ENCODE measurements at places on chromosomes 13 and 19.

- no peaks in the 10 kb centered on the region for H3K4me1 ChIP-seq
- peaks cover 60% of the 10 kb centered on the region for H3K27me3 ChIP-seq
- no peaks in the 10 kb centered on the region for H3K36me3 ChIP-seq
- no peak overlapping the region for H3K4me3 ChIP-seq
Measured at GRCh38 chr19:15539638-15540037, 31.3 kb downstream of the CYP4F22 start.

GRCh38 chr13:26022538-26023292 is 29.1 kb downstream of the SHISA2 start:
- H3K4me3 ChIP-seq, result no peak overlapping the region
- DNase-seq, result peak; percentile 83
- peaks cover 50% of the 10 kb centered on the region for H3K4me1 ChIP-seq
- H3K27ac ChIP-seq, result peak overlapping the region; percentile 76
- H3K36me3 ChIP-seq, result no peaks in the 10 kb centered on the region

GRCh38 chr19:38319421-38320258 is at the start of gene KCNK6:
Gene KCNK6 (plus strand): TSS chr19:38319845. CDS start chr19:38319951, 106 bp downstream.
- peaks cover 74% of the 10 kb centered on the region for H3K4me1 ChIP-seq
- DNase-seq, result peak; percentile 46
- peak within 1 kb of the TSS; percentile 83 for H3K4me3 ChIP-seq
- H3K27me3 ChIP-seq, result no peaks in the 10 kb centered on the region
- H3K36me3 ChIP-seq, result peaks cover 4% of the 10 kb centered on the region

DNA sequence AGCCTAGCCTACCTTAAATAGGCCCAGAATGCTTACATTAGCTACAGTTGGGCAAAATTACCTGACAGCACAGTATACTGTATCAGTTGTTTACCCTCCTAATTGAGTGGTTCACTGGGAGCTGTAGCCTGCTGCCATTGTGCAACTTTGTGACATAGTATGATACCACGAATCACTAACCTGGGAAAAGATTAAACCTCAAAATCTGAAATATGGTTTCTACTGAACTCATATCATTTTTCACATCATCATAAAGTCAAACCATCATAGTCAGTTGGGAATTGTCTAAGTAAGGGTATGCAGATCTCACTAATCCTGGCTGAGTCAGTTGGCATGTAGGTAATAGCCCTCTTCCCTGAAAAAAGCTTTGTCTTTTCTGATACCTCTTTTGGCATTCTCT is 9.2 kb downstream of the PAN3 start:
- H3K36me3 ChIP-seq, result no peaks in the 10 kb centered on the region
- no peaks in the 10 kb centered on the region for H3K27me3 ChIP-seq
- H3K4me3 ChIP-seq, result no peak overlapping the region
- peaks cover 40% of the 10 kb centered on the region for H3K4me1 ChIP-seq

- peak; percentile 49 for DNase-seq
- H3K4me3 ChIP-seq, result no peak overlapping the region
- H3K36me3 ChIP-seq, result no peaks in the 10 kb centered on the region
- no peak overlapping the region for H3K27ac ChIP-seq
- peaks cover 26% of the 10 kb centered on the region for H3K27me3 ChIP-seq
Measured at GRCh38 chr19:5466814-5467291, 11.6 kb downstream of the ZNRF4 start.

- H3K36me3 ChIP-seq, result no peaks in the 10 kb centered on the region
- H3K27me3 ChIP-seq, result peaks cover 82% of the 10 kb centered on the region
- no peak overlapping the region for H3K4me3 ChIP-seq
- H3K27ac ChIP-seq, result no peak overlapping the region
- no peaks in the 10 kb centered on the region for H3K4me1 ChIP-seq
Measured at GRCh38 chr19:41701401-41702075, 6.9 kb upstream of the CEACAM5 start.
